Regular cardiac myocyte (primary cell): ENCODE measurements at places on chromosomes 7 and 10. TPM values are rescaled to one million over a fixed set of nuclear protein-coding genes. Genes with fewer than 3 reads are reported as not detected.

The SLC16A12 gene
- 0.56 and 0.96 TPM in 2 replicates for total RNA-seq

The ZNF316 gene
- total RNA-seq, result 15.5 and 15.7 TPM in 2 replicates

The PNLIP gene
- total RNA-seq, result not detected in 2 replicates

The KCNH2 gene
- not detected in 2 replicates for total RNA-seq

The CH25H gene
- 1.4 and 2.9 TPM in 2 replicates for total RNA-seq

The LFNG gene
- 16.3 and 17.1 TPM in 2 replicates for total RNA-seq

The VPS37D gene
- 2.3 and 5.9 TPM in 2 replicates for total RNA-seq

The PFKFB3 gene
- 38.5 and 75.8 TPM in 2 replicates for total RNA-seq

The SORCS1 gene
- total RNA-seq, result not detected in 2 replicates

The RTKN2 gene
- 1.1 and 1.9 TPM in 2 replicates for total RNA-seq

The SVOPL gene
- total RNA-seq, result not detected in 2 replicates

The TWNK gene
- 5.9 and 9.8 TPM in 2 replicates for total RNA-seq

The GBX1 gene
- not detected in 2 replicates for total RNA-seq

The SPDYE16 gene
- 0.56 TPM in 1 of 2 replicates, not detected in the other for total RNA-seq

The ACHE gene
- under 0.01 and 0.28 TPM in 2 replicates for total RNA-seq

The VSTM4 gene
- 0.77 and 4.5 TPM in 2 replicates for total RNA-seq

The TRDMT1 gene
- total RNA-seq, result 4.2 and 5.6 TPM in 2 replicates

The H2BK1 gene
- total RNA-seq, result not detected in 2 replicates

The CABCOCO1 gene
- 0.28 TPM in 1 of 2 replicates, not detected in the other for total RNA-seq

The WNT16 gene
- total RNA-seq, result under 0.01 and 0.38 TPM in 2 replicates

The WDR86 gene
- total RNA-seq, result 0.56 TPM in 1 of 2 replicates, not detected in the other

The GAD2 gene
- not detected in 2 replicates for total RNA-seq

The RBM48 gene
- total RNA-seq, result 10.4 and 11.5 TPM in 2 replicates

The PALD1 gene
- total RNA-seq, result 0.19 and 0.56 TPM in 2 replicates

The LIPK gene
- total RNA-seq, result not detected in 2 replicates

The NKX1-2 gene
- total RNA-seq, result not detected in 2 replicates

The PVRIG gene
- 0.19 TPM in 1 of 2 replicates, not detected in the other for total RNA-seq

The ADAM8 gene
- total RNA-seq, result 0.85 and 1.3 TPM in 2 replicates
